ENCODE measurements at places on chromosomes 6 and 20. TPM values are rescaled to one million over a fixed set of nuclear protein-coding genes. Genes with fewer than 3 reads are reported as not detected.
A peak's percentile ranks its signal among the peaks of the same experiment; 100 is the strongest.

- DNase-seq: no peak
Observed at GRCh38 chr20:23244156-23244915, 106.3 kb upstream of the NXT1 start.

GRCh38 chr6:94735270-94735669, 842.1 kb upstream of the MANEA start:
- no peak for DNase-seq

Gene NKAPL
- 0.11 TPM for total RNA-seq

GRCh38 chr6:15491255-15491985, 171.4 kb downstream of the DTNBP1 start:
- DNase-seq: peak; percentile 17

GRCh38 chr20:41124451-41125094, 12.8 kb upstream of the PLCG1 start:
- no peak for DNase-seq

- no peak for DNase-seq
Observed at GRCh38 chr6:154989448-154989847, 5.7 kb upstream of the TIAM2 start.

DNA sequence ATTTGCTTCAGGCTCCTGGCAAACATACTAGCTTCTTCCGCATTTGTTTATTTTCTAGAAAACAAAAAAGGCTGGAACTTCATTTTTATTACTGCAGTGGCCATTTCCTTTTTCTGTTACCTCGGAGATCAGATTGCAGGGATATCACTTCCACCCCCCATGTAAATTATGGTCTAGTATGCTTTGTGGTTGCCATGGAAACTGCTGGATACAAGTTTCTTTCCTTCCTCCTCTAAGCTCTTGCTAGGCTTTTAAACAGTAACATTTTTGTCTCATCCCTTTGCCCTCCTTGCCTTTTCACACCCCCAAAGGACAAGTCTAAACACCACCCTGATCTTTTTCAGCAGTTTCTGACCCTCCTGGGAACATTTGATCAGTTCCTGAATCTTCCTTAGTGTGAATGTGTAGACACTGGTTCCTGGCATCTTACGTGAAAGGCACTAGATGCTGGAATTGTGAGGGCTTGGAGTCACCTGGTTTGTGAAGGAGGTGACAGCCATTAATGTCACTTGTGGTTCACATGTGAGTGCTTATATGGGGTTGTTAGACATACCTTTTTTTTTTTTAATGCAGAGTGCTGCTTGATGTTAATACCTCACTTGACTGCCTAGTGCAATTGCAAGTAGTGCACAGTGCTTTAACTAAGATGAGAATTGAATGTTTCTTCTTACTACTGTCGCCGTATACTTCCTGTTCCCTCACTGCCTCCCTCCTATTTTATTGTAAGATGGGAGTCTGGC, 181.6 kb downstream of the JARID2 start:
- DNase-seq: no peak

Gene NHSL1
- 2.7 TPM for total RNA-seq

Gene LPA
- total RNA-seq: 2.8 TPM

Data from GM12878 (cell line).